Trophoblast cell (in vitro differentiated cells and primary cell): ENCODE measurements at places on chromosomes 2 and 18.

DNA sequence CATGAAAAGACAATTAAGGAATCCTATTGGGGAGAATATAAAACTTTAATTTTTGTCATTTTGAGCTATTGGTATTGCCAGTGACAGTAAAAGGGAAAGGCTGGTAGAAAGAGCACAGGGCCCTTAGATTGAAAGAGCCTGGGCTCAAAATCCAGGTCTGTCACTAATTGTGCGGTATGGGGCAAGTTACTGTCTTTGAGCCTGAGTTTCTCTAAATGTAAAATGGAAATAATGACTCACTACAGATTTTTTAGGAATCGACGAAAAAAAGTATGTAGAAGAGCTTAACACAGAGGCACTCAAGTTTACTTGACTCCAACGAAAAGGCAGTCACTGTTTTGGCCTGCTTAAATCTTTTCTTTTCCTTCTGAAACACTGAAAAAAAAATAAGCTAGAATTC, 7.0 kb downstream of the NDUFV2 start:
- peak; percentile 58 for DNase-seq

GRCh38 chr2:84778911-84779690, 101.8 kb downstream of the TRABD2A start:
- no peak for DNase-seq

DNA sequence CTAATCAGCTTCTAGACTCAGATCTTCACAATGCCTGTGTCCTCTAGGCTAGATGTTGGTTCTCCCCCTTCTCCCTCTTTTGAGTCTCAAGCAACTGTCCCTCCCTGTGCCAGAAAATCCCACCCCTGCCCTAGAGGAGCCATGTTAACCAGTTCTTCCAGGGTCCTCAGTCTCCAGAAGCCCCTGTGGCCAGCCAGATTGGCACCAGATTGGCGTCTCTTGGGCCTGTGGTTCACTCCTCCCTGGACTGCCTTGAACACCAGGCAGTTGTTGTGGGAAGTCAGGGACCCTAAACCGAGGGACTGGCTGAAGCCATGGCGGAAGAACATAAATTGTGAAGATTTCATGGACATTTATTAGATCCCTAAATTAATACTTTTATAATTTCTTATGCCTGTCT, 36.6 kb downstream of the CYP26B1 start:
- no peak for DNase-seq

DNA sequence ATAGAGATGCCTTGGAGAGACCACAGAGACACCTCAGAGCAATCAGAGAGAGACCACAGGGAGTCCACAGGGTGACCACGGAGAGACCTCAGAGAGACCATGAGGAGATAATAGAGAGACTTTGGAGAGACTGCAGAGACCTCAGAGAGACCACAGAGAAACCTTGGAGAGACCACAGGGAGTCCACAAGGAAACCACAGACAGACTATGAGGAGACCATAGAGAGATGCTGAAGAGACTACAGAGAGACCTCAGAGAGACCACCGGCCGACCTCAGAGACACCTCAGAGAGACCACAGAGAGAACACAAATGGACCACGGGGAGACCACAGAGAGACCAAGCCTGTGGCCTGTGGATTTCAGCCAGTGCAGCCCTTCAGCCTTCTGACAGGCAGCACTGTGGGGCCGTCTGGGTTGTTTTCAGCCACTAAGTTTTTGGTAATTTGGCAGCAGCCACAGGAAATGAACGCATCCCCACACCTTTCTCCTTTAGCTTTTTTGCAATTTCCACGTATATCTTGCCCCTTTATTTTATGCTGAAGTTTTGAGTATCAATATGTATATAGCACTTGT, 11.4 kb upstream of the TMEM18 start:
- DNase-seq, result no peak

DNA sequence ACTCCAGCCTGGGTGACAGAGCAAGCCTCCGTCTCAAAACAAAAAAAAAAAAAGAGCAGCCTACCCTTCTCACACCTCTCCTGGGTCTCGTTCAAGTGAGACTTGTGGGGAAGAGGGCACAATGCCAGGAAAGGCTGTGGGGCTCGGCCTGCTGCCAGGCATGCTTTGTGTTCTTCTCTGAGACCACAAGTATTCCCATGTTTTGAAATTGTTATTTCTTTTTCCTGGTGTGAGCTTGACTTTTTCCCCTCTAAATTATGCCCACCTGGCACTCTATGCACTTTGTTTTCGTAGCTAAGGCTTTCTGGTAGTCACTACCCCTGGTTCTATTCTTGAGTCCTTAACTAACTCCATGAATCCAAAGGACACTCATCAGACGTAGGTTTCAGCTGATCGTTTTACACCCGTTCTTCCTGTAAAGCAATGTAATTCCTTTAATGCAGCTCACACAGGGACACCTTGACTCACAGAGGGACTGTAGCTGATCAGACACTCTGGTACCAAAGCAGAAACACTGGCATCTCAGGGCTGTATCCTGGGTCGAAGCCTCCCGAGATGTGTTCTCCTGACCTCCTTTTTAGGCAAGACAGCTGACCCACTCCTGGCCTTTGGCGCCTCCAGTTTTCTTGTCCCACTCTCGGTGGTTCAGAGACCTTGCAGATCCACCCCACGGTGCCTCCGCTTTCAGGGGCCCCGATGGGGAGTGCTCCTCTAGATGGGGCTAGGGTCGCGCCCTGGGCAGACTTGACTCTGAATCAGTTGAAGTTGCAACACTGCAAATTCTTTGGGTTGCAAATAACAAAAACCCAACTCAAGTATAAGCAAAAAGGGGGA, 193.3 kb upstream of the AGAP1 start:
- no peak for DNase-seq

DNA sequence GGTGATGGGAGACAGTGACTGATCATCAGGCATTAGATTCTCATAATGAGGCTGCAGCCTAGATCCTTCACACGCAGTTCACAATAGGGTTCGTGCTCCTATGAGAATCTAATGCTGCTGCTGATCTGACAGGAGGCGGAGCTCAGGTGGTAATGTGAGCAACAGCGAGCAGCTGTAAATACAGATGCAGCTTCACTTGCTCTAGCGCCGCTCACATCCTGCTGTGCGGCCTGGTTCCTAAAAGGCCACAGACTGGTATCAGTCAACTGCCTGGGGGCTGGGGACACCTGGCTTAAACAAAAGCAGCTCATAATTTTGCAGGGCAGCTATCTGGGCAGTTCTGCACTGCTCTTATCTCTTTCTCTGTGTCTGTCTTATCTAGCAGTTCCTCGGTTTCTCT, 20.4 kb upstream of the CD226 start:
- DNase-seq, result no peak

DNA sequence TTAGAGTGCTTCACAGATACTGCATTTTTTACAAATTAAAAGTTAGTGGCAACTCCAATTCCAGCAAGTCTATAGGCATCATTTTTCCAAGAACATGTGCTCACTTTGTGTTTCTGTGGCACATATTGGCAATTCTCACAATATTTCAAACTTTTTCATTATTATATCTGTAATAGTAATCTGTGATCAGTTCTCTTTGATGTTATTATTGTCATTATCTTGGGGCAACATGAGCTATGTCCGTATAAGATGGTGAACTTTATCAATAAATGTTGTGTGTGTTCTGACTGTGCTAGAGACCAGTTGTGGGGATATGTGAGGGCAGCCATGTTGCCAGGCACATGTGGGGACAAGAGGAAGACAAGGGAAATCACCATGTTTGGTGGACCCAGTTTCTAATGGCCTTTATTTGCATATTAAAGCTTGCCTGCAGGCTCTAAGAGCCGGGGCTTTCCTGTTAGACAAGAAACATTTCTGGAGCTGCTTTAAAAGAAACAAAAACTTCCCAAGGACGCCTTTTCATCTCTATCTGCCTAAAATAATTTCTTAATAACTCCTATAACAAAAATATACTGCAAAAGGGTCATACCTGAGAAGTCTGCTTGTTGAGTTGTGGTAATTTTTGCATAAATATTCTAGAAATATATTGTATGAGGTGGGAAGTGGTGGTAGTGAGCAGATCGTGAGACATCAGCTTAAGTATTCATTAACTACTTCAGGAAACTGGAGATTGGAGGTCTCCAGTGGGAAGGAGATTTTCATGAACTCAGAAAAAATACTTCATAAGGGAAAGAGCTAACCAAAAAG, 37.2 kb downstream of the KYNU start:
- DNase-seq, result no peak

GRCh38 chr2:173354582-173355131, at the start of gene CDCA7:
Gene CDCA7 (plus strand): TSS chr2:173354872. CDS start chr2:173354964, 92 bp downstream.
- peak; percentile 82 for DNase-seq
